MCF 10A (cell line): ENCODE measurements at places on chromosomes 2 and 18. TPM values are rescaled to one million over a fixed set of nuclear protein-coding genes. Genes with fewer than 3 reads are reported as not detected.

- DNase-seq, result peak; percentile 81
Observed at GRCh38 chr18:36315736-36316135, 18.2 kb downstream of the FHOD3 start.

DNA sequence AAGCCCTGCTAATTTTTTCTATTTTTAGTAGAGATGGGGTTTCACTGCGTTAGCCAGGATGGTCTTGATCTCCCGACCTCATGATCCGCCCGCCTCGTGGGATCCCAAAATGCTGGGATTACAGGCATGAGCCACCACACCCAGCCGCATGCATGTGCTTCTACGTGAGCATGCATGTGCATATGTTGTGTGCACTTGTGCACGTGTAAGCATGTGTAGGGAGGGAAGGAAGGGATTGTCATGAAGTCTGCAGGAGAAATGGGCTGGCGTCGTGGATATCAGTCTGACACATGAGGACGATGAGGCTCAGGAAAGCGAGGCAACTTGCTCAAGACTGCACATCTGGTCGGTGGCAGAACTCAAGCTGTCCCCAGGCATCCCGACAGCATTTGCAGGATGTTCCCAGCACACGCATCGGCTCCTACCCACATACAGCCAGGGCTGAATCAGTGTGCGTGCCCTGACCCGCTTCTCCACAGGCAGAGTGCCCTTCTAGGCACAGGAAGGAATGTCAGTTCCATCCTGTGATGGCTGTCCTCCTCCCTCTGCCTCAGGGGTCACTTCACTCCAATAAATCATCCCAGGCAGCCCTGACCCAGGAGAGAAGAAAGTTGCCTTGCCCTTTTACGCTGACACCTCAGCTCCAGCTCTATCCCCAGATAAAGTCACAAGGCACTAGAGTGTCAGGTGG is 49.9 kb upstream of the SLC14A2 start:
- DNase-seq, result peak; percentile 55

DNA sequence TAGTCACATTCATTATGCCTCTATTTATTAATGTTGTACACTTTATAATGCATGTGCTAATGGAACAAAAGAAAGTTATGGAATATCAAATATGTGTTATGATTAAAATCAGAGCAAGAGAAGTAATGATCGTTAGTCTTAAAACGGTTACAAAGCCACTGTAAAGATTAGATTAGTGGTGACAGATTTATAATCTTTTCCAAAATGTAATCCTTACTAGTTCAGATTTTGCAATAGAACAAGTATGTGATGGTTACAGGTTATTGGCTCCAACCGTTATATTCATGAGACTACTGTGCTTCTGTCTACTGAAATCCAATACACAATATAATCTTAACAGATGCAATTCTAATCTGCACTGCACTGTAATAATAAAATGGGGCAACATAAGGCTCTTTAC is 180.6 kb downstream of the ZNF521 start:
- no peak for DNase-seq

Gene CPLX4
- total RNA-seq, result not detected in 2 replicates

- DNase-seq, result no peak
Observed at GRCh38 chr2:239879423-239880084, 145.6 kb downstream of the NDUFA10 start.

Gene LCLAT1
- 27.5 and 29.0 TPM in 2 replicates for total RNA-seq

GRCh38 chr2:169579044-169579443 is 5.1 kb upstream of the PPIG start:
- DNase-seq, result no peak

GRCh38 chr2:143645921-143646645 is 516.9 kb downstream of the ARHGAP15 start:
- no peak for DNase-seq

- no peak for DNase-seq
Observed at GRCh38 chr2:182543741-182544525, 117.1 kb upstream of the PDE1A start.

DNA sequence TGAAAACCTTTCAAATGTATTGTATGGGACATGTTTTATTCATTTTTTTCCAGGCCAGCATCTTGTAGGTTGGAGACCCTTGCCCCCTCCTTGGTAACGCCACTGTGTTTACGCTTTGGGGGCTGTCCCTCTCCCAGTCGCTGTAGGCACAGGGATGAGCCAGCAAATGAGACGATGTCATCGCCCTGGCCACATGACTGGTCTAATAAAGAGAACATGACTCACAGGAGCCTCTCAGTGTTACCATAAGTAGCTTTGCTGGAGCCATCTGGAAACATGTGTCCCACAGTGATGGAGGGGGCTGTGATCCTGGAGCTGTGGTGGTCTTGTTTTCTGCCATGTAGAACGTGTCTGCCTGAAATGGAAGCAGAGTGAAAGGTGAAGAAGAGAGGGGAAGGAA is 78.9 kb downstream of the CD8B2 start:
- peak; percentile 6 for DNase-seq

Gene NEB
- total RNA-seq, result 0.33 and 1.2 TPM in 2 replicates

- peak; percentile 76 for DNase-seq
Observed at GRCh38 chr2:120262761-120263428, 10.2 kb downstream of the RALB start.

Gene MTCL1
- 11.6 and 19.8 TPM in 2 replicates for total RNA-seq

Gene HJURP
- 12.7 and 29.3 TPM in 2 replicates for total RNA-seq

Gene STAT4
- 0.83 and 1.4 TPM in 2 replicates for total RNA-seq

Gene RPS27A
- total RNA-seq, result 1,343 and 1,536 TPM in 2 replicates

Gene TUBB8B
- not detected in 2 replicates for total RNA-seq

DNA sequence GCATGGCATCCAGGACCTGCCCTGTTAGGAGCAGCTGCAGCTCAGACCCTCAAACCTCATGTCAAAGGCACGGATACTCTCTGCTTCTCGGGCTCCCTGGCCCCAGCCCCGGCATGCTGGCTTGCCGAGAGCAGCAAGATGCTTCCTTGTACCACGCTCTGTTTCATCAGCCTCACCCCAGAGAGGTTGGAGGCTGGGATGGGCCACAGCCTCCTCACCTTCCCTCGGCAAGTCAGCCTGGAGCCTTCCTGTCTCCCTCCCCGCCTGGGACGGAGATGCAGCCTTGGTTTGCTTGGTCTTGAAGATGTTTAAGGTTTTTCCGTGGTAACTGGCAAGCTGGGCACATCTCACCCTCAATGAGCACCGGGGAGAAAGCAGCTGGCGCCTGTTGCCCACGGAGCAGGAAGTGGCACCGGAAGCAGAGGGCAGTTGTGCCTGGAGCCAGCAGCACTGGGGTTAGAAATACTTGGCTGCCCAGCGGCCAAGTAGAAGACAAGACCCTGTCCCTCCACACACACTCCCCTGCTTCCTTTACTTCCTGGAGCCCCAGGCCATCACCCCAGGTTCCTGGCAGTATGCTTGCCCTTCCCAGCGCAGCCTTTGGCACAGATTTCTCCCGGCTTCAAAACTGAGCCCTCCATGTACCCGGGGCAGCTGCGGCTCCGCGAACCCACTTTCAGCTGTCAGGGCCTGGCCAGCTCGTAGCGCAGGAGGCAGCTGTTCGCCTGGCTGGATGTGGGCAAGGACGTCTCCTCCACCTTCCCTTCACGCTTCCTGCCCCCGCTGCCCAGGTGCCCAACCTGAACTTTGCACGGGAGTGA is 17.4 kb downstream of the FBLN7 start:
- no peak for DNase-seq

Gene LIMS4
- total RNA-seq, result 1.5 and 1.7 TPM in 2 replicates

DNA sequence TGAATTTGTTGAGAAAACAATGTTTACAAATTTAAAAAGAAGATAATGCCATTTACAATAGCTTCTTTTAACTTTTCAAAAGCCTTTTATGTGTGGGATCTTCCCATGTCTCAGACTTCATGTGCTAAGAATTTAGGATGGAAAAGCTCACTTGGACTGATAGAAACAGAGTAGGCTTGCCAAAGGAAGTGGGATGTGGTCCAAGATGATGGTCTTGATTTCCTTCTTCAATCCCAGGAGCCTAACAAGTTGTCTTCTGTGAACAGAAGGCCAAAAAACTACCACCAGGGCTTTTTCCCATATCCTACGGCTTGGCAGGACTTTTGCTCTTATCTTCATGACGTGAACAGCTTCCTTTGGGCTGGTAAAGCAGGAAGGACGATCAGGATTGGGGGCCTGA is 9.5 kb downstream of the CXCR4 start:
- DNase-seq, result no peak

DNA sequence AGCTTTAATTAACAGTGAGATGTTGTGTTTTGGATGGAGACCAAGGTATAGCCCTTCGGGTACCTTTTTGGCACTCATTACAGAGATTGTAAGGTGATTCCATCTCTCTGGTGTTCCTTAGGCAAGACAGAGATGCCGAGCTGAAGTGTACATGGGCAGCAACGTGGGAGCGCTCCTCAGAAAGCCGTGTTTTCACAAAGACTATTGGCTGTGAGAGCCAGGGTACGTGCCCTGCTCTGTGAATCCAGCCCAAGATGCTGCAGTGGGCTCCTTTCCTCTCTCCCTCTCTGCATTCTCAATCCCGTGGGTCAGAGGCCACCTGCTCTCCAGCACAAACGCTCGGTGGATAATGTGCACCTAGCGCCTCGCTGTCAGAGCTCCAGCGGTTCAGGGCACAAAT is 203.0 kb upstream of the EPHA4 start:
- DNase-seq, result no peak

Gene KCNG2
- total RNA-seq, result not detected in 2 replicates
